ENCODE measurements at places on chromosomes 6 and 20.

DNA sequence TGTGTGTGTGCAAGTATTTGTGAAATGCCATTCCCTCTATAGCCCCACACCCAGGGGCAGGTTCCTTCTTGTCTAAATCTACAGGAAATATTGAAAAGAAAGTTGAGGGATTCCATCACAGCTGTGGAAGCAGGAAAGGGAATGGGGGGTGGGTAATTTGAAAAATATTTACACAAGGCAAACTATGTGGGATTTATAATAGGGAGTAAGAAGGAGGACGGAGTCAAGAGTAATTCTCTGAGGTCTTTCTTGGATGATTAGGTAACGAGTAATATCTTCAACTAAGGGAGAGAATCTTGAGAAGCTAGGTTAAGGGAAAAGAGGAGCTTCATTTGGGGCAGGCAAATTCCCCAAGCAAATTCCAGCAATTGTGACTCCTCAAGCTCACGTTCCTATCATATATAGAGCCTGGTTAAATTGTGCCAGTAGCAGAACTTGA, 113.5 kb upstream of the SGK1 start:
- no peak for ATAC-seq

DNA sequence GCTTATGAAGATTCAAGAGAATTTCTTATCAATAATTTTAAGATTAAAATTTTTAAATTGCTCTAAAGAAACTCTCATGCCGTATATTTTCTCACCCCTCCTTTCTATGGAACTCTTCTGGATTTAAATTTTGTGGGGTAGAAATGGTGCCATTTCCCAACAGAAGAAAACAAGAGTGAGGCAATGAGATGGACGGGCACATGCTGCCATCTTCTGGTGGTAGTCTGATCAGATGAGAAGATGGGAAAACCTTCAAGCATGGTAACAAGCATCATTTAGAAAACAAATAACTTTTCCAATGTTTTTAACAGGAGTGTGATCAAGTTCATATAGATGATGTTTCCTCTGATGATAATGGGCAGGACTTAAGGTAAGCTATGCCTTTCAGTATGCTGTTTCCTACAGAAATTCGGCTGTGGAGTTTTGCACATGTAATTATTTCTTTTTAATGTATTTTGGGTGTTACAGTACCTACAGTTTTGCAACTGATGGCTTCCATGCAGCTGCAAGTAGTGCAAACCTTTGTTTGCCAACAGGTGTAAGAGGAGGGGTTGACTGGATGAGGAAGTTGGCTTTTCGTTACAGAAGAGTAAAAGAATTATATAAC, 271.4 kb downstream of the EYA4 start:
- no peak for ATAC-seq

DNA sequence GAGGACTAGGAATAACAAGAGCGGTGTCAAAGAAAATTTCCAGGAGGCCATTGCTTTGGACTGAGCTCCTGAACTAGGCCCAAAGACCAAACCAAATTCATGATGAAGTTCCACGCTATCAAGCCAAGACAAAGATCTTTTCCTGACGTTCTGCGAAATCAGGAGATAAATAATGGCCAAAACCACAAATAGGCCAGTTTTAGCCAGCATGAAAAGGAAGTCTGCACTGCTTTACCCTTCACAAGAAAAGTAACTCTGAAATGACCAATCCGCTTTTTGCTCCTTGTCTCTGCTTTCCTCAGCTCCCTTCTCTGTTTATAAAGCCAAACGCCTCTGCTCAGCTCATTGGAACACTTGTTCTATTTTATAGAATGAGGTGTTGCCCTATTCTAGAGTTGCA, 6.7 kb downstream of the NCOA5 start:
- no peak for ATAC-seq

GRCh38 chr6:36929607-36930006, 24.9 kb upstream of the PI16 start:
- ATAC-seq = no peak

- no peak for ATAC-seq
Observed at GRCh38 chr6:50236164-50236563, 186.4 kb upstream of the DEFB112 start.

DNA sequence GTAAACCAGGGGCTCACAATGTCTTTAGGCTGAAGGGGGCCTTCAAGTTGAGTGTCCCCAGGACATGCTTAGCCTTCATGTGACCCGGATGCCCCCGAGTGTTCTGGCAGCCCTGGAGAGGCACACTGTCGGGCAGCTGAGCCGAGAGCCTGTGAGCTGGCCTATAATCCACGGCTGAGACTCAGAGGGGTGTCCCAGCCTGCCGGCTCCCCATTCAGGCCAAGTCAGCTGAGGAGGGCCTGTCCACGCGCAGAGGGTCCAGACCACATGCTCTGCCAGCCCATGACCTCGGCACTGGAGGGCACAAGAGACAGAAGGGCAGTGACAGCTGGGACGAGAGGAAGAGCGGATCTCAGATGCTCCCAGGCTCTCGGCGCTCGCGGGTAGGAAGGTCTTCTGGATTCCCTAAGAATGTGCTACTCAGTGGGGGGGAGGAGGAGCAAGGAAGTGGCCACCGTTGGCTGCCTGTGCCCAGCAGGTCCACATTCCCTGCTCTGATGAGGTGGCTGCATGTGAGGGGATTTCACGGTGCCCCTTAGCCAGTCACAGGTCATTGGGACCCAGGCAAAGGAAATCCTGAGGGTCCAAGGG, 224.7 kb downstream of the NRN1 start:
- ATAC-seq = no peak

GRCh38 chr6:55023230-55023629, 151.1 kb upstream of the HCRTR2 start:
- ATAC-seq = no peak

GRCh38 chr6:163667372-163668060, 253.0 kb downstream of the QKI start:
- ATAC-seq = peak; percentile 69

DNA sequence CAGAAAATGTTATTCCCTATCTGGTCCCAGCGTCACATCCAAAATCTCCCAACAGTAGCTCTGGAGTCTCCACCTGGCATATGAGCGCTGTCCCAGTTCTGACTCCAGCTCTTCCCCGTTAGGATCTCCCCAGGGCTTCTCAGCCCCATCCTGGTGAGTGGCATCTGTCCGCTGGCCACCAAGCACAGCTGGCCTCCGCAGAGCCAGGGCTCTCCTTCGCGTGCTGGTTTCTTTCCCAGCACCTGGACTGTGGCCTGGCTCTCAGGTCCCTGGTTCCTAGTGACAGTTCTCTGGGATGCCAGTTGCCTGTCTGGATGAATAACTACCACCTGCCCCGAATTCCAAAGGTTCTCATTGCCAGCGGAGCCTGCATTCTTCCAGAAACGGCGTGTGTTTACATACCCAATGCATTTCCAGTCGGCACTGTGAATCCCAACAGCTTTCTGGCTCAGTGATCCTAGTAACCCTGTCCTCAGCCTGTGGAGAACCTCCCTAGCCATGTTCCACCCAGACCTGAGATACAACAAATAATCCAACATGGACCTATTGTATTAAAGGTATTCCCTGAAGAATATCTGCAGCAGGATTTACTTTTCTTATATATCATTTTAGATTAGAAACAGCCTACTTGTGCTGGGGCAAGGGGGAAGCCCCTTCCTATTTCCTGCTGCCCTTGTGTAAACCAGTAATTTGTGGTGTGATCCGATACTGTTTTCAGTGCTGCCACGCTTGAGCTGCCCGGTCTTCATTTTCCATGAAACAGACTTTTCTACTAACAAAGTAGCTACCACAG, 69.9 kb upstream of the PDE10A start:
- no peak for ATAC-seq

DNA sequence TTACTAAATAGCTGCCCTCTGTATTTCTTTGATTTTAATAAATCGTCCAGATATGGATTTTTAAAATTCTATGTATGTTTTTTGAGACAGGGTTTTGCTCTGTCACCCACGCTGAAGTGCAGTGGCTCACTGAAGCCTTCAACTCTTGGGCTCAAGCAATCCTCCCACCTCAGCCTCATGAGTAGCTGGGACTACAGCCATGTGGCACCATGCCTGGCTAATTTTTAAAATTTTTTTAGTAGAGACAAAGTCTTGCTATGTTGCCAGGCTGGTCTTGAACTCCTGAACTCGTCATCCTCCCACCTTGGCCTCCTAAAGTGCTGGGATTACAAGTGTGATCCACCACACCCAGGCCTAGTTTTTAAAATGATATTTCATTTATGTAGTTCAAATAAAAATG, 47.4 kb upstream of the DDR1 start:
- ATAC-seq = no peak

DNA sequence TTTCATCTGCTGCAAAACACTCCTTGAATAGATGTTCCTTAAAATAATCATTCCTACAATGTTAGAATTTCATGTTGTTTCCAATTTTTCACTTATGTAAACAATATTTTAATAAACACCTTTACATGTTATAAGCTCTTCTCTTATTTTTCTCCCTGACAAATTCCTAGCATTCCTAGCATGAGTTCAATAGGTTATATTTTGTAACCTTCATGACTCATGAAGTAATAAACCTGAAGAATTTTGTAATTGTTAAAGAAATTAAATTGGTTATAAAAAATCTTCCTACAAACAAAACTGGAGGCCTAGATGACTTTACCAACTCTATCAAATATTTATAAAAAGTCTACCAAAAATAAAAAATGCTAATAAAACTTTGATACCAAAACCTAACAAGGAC, 66.3 kb downstream of the NT5E start:
- no peak for ATAC-seq

DNA sequence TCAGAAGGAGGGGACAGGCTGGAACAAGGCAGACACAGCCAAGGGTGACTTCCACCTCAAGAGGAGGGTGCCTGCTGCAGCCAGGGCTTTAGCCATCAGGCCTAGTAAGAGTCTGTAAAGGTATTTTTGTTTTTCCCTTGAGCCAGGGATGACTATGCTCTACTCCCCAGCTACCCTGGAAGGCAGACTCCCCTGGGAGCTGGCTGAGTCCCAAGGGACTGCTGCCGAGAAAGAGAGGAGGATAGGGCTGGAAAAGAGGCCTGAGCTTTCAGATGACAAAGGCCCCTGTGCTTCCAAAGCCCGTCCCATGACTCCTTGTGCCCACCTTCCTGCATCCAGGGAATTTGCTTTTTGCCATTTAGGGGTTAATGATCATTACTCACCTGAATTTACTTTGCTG, 14.0 kb upstream of the GSTA4 start:
- ATAC-seq = no peak

DNA sequence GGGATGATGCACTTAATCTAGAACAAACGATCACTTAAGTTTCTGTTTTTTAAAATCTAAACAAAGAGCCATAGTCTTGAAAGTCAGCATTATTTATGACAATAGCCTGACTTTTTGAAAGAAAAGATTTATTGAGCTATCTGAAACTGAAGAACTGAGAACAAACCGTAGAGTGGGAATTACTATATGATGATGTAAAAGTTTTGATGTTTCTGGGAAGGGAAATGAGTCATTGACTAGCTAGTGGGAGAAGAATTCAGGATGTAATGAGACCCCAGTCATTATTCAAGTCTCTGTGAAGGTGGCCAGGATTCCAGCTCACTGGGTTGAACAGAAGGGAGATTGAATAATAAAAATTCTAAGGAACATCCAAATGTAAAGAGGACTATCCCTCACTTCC, 83.4 kb upstream of the FABP7 start:
- no peak for ATAC-seq

- ATAC-seq = peak; percentile 90
Observed at GRCh38 chr6:139635401-139636130, 261.1 kb upstream of the CITED2 start.

- peak; percentile 87 for ATAC-seq
Observed at GRCh38 chr20:9838378-9839295, at the start of gene PAK5. Gene PAK5, minus strand, starts transcription at chr20:9839076. Its CDS starts 194,748 bp downstream, at chr20:9644328.

DNA sequence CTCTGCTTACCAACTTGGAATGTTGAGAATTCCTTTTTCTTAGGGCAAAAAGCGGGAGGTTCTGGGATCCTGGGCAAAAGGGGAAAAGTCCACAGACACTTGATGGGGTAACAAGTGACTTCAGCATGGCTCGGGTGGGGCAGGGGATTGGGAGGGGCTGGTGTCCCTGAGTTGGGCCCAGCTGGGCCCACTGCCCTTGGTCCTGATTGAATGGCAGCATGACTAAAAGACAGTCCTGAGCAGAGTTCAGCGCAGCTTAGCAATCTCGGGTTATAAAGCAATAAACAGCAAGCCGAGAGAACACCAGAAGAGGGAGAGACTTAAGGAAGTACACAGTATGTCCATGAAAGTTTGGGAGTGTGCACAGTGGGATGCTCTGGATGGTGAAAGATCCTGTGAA, 5.6 kb downstream of the PPP2R5D start:
- no peak for ATAC-seq
